Activated T-cell treated with anti-CD3 and anti-CD28 coated beads for 48 hours (primary cell): ENCODE measurements at places on chromosomes 7 and 10.

GRCh38 chr10:79239275-79239779 lies 107.9 kb upstream of the PPIF start:
- no peak for DNase-seq

- no peak for DNase-seq
Measured at GRCh38 chr10:12252882-12253546, 57.0 kb downstream of the CDC123 start.

DNA sequence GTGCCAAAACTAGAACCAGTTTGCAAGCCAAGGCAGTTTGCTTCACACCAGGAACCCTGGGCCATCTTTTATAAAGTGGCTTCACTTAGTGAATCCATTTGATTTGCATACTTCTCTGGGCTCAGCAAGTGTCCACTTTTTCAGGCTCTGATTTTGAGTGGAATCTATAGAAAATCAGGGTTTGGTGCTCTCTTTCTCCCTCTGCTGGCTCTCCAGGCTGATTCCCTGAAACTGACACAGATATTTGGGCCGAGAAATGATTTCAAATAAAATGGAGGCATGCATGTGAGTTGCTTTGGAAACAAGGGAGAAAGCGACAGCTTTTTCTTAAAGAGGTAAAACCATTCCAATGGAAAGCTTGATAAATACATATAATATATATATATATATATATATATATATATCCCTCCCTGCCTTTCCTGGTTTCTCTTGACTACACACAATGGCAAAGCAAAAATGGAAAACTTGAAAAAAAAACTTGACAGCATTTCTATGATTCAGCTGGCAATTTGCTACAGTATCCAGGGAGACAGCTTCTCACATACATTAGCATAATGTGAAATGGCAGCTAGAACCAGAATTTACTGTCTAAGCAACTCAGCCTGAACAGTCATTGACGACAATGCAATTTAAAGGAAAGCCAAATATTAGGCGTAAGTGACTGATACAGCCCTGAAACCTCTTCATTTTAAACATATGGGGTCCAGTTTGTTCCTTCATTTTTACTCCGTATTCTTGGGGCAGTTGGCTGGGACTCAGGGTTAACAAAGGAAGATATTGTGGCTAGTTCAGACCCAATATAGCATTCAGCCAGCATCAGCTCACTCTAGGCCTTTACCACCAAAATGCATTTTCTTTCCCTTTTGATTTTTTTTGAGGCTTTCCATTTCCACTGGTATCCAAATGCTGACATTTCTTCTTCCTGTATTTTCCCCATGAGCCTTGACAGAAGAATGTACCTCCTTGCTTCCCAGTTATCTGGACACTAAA lies 188.5 kb downstream of the TMEM178B start:
- DNase-seq: no peak

DNA sequence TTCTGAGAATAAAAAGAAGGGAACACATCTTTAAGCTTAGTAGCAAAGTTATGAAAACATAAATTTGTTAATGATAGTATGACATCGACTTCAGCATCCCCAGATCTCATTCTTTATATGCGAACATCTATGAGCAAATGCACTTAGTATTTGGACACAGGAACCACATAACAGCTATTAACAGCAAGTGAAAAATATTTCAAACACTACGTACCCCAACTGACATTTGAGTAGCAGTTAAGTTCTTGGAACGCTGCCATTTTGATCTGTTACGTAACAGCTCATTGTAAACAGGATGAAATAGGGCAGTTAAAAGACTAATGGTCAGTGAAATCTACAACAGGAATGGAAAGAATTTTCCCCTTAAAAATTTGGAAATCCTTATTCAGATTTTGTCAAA lies 428.9 kb downstream of the TNS3 start:
- DNase-seq: no peak

DNA sequence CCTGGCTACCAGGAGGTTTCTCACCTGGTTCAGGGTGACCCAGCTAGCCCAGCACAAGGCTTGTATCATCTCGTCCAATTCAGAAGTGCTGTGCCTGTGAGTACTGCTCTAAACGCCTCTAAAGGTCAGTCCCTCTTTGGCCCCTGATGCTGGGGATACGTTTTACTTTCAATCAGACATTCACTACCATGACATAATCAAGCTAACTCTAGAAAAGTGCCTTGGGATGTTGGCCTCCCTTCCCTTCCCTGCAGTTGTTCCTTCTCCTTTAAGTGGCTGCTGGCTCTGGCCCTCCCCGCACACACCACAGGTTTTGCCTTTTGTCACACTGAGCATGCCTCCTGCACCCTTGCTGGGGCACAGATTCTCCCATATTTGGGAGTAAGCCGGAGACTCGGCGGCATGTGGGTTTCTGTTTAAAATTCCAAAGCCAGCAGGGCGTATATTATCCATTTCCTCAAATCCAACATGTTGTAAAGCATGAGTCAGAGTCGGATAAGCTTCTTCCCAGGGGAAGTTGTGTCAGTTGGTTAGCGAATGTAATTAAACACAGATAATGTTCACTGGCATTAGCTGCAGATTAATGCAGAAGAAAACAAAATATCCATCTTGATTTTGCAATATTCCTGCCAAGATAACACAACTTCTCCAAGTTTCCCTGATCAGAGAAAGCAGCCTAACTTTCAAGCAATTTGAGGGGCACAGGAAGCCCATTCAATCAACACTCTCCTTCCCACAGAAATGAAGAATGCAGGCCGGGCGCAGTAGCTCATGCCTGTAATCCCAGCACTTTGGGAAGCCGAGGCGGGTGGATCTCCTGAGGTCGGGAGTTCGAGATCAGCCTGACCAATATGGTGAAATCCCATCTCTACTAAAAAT lies 31.8 kb upstream of the VCL start:
- no peak for DNase-seq

- no peak for DNase-seq
Measured at GRCh38 chr10:101938305-101939007, 94.9 kb upstream of the KCNIP2 start.

DNA sequence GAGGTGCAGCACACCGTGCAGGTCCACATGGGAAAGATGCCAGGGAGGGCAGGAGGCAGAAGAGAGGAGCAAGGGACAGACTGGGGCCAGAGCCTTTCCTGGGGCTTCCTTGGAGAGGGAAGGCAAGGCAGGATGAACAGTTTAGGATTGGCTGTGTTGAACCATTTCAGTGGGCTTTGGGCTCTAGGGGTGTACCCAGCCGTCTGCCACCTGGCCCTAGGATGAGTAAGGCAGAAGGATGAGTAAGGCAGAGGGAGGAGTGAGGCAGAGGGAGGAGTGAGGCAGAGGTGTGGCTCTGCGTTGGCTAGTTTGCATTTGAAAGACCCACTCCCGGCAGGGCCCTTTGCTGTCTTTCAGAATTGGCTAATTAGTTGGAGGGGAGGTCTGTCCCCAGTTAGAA lies 31.5 kb upstream of the PRF1 start:
- DNase-seq: no peak

DNA sequence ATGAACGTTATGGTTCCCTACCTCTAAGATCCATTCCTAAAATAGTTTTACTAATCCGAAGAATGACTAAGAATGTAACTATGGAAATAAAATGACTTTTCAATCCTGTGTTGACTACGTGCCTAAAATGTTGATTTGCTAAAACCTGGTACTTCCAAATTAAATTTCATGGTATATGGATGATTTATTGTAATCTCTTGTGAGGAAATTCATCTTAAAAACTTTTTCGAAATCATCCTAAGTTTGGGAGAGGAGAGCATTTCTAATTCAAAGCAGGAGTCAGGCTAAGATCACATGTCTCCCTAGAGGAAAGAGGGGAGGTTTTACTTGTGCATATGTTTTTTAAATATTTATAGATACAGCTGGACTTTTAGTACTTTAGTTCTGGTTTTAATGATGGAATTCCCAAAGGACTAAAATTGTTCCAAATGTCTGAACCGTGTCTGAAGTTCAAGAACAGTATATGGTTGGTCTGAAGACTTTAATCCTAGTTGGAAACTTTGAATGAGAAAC lies 483.9 kb downstream of the AUTS2 start:
- DNase-seq: no peak

DNA sequence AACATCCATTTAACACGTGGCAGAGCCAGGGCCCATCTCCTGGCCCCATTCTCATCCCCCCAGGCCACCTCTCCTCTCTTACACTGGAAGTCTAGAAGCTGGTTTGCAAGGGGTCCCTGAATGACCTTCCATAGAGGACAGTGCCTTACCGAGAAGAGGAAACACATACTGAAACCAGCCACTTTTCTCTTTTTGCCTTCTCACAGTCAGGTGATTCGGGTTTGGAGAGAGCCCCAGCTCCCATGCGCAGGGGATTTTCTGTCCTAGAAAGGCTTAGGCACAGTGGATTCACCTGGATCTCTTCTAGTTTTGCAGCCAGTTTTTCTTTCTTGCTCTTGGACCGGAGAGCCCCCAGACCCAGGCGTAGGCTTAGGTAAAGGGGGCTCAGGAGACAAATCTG lies 334.1 kb upstream of the C7orf33 start:
- no peak for DNase-seq

GRCh38 chr7:39017369-39017915 lies 39.7 kb downstream of the POU6F2 start:
- DNase-seq: no peak

- no peak for DNase-seq
Measured at GRCh38 chr7:132117181-132117580, 459.1 kb downstream of the PLXNA4 start.

DNA sequence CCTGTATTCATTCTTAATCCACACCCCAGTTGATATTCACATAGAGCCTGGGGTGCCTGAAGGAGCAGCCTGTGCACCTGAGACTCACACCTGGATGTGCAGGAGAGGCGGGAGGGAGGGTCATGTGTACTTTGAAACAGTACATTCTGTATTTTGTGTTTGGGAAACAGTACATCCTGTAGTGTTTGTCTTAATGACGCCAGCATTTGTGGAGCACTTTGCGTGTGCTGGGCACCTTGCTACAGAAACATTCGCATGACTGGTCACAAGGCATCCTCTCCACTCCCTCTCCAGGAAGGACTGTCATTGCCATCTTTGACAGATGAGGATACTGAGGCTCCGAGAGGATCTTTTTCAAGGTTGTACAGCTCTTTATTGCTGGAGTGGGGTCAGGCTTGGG lies 132.1 kb downstream of the TACC2 start:
- DNase-seq: no peak

GRCh38 chr10:118259288-118259906 lies 82.7 kb downstream of the FAM204A start:
- peak; percentile 21 for DNase-seq

- no peak for DNase-seq
Measured at GRCh38 chr10:70295321-70295720, 11.5 kb upstream of the NPFFR1 start.

DNA sequence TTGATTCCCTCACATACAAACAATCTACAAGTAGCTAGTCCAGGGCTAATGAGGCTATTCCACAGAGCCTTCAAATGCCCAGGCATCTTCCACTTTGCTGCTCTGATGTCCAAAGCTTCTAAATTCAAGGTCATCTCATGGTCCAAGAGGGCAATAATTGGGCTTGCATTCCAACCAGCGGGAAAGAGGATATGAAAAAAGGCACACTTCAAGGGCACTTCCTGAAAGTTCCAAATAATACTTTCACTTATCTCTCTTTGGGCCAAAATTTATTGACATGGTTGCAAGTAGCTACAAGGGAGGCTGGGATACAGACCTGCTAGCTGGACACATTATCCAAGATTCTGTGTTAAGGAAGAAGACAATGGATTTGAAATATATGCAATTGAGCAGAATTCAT lies 25.2 kb upstream of the APBB1IP start:
- no peak for DNase-seq

- no peak for DNase-seq
Measured at GRCh38 chr10:128867210-128867609, 599.8 kb upstream of the MGMT start.

GRCh38 chr10:128144547-128144946 lies 18.3 kb upstream of the MKI67 start:
- no peak for DNase-seq

- DNase-seq: no peak
Measured at GRCh38 chr10:132210766-132211165, 24.0 kb downstream of the DPYSL4 start.

- no peak for DNase-seq
Measured at GRCh38 chr10:49322371-49323170, 23.6 kb downstream of the C10orf71 start.

DNA sequence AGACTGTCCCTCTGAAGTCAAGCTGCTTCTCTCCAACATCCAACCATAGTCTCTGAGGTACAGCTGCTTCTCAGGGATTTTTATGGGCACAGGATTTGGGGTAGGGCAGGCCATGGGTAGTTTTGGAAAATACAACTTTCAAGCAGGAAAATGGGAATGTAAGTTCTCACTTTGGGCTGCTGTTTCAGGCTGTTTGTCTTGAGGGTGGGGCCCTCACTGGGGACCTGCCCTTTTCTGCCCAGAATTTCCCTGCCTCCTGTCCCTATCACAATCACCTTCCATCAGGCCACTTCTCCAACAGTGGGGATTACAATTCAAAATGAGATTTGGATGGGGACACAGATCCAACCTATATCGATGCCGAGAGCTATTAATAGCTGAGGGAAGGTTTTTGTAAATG lies 24.5 kb downstream of the SSMEM1 start:
- no peak for DNase-seq

- DNase-seq: no peak
Measured at GRCh38 chr10:118723466-118723865, 31.3 kb downstream of the CACUL1 start.

DNA sequence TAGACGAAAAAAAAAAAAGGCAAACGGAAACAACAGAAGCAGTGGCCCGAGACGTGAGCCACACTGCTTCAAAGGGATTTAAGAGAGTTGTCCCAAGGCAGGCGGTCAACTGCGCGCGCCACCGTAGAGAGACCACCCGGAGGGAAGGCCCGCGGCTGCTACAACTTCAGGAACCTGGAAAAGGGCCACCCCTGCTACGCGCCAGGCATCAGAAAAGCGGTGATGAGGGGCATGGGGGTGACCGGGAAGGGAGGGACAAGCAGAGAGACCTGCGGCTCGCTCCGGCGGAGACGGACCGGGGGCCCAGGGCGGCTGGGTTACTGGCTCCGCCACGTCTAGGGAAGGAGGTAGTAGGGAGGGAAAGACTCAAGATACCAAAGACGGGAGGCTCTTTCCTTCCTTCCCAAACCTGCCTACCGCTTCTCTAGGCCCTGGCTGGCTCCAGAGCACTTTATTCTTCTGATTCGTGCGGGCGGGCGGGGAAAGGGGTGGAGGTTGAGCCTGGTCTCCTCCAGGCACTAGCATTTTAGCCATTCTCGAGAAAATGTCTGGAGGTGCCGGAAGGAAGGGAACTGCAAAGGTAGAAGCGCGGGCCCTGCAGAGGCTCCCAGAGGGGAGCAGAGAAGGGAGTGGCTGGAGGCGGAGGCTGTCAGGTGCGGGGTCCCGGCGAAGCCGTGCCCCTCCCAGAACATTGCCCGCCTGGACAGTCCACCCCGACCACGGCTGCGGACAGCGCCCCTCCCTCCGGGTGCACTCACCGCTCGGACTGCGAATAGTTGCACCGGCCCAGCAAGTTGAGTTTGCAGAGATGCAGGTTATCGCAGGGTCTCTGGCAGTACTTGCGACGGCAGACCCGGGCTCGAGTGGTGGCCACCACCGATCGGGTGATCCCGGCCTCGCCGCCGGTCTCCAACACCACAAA lies 993 bp downstream of the ZC3HAV1 start:
- DNase-seq: no peak

- DNase-seq: no peak
Measured at GRCh38 chr7:136325027-136325426, 347.9 kb upstream of the MTPN start.
